Activated T-helper 1 cell treated with anti-CD3 and anti-CD28 coated beads, Interleukin-12 subunit alpha, Interleukin-12 subunit beta, Interleukin-2, Interleukin-4 antibody, amounts not matched to agents 30 ng/mL and 10 ng/mL and 1 ng/mL, durations not matched to agents 14 hours and 24 hours and 36 hours (primary cell): ENCODE measurements at places on chromosomes 7 and 10. TPM values are rescaled to one million over a fixed set of nuclear protein-coding genes. Genes with fewer than 3 reads are reported as not detected.

DNA sequence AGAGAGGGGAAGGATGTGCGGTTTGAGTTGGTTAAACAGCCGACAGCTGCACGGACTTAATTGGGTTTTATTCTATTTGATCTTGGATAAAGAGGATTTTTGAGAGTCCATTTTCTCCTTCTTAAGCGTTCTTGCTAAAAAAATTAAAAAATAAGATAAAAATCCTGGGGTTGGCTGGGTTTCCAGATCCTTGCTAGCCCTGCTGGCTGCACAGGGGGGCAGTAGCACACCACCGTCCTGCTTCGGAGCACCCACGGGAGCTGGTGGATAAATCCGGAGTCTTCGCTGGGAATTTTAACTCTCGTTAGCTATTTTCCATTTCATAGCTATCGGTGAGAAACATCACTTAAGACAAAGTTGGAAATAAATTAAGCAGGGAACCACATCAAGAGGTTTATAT, 792.0 kb downstream of the TYW1 start:
- no peak for DNase-seq

- no peak for DNase-seq
Observed at GRCh38 chr7:123639631-123640030, 16.0 kb upstream of the LMOD2 start.

GRCh38 chr7:7881581-7881980, 87.0 kb upstream of the GLCCI1 start:
- DNase-seq = no peak

GRCh38 chr10:30207485-30208052, 141.5 kb downstream of the MTPAP start:
- no peak for DNase-seq

GRCh38 chr10:98414578-98414931, 427 bp downstream of the PYROXD2 start:
- no peak for DNase-seq

GRCh38 chr10:28160866-28161405, 141.9 kb downstream of the MPP7 start:
- DNase-seq = no peak

DNA sequence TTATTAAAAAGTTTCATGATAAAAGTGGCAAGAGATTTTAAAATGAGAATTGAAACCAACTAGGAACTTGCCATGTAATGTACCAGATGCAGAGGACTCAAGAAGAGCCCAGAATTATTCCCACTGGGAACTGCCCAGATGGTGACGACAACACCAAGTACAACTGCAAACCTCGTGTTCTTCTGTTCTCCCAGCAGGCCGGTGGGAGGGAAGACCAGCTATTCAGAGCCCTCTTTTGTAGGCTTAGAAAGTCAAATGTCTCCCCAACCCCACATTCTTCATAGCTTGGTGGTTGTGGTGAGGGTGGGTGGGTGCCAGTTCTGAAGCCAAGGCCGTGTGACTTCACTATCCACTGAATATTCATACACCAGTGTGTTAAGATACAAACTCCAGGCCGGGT, 54.3 kb upstream of the ITGB1 start:
- DNase-seq = no peak

DNA sequence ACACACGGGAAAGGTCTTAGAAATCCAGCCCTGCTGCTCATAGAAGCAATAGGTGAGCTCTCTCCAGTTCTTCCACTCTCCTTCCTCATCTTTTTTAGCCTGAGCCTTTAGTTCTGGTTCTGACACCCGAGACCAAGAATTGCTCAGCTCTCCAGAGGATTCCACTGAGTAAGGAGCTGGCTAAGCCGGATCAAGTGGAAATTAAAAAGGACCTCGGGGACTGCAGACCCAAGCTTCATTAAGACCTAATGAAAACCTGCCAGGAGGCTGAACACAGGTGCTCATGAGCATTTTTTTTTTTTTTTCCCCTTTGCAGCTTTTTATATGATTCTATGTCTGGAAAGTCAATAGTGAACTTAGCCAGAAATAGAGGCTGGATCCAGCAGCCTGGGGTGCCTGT, 1176.0 kb upstream of the AUTS2 start:
- DNase-seq = no peak

The LBX1 gene
- not detected in 2 replicates for total RNA-seq

The UTF1 gene
- 0.17 TPM in 1 of 2 replicates, not detected in the other for total RNA-seq

The FAS gene
- total RNA-seq = 36.4 and 38.6 TPM in 2 replicates
